ENCODE measurements at places on chromosomes 16 and 17.

DNA sequence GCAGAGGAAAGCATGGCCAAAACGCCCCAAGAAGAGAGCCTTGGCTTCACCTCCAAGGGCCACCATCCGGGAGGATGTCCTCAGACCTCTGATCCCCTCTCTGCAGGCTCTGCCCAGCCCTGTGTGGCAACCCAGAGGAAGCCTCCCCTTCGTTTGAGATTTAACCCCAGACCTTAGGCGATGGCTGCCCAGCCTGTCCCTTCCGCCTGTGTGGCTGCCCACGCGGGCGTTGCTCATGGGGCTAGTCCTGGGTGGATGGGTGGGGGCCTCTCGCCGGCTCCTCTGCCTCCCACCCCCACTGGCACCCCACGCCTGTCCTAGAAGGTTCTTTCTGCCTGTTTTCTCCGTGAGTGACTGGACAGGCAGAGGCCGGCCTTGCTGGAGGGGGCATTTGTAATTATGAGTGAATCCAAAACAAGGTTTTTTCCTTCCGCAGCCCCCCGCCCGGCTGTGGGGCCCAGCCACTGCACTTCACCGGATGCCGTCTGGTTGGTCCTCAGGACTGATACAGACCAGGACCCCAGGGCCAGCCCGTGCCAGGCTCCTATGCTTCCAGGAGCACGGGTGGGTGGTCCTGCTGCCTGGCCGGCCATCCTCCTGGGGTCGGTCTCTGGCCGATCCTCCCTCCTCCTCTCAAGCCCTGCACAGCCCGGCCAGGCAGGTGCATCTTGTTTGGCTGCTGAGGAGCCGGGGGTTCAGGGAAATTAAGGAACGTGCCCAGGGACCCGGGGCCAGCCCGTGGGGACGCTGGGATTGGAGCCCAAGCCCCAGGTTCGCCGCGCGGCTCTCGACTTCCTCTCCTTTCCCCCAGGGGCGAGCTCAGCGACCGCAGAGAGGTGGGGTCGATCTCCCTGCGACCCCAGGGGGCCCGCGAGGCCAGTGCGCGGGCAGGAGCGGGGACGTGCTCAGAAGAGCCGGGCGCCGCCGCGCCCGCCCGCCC is at the start of gene TMEM235:
TMEM235 (plus strand) TSS at position 636 of the 940 bp plus-strand sequence. CDS start 393 bp downstream, outside the sequence.
- no peak for DNase-seq

GRCh38 chr16:89038811-89039735 is 54.6 kb upstream of the ACSF3 start:
- DNase-seq: no peak

DNA sequence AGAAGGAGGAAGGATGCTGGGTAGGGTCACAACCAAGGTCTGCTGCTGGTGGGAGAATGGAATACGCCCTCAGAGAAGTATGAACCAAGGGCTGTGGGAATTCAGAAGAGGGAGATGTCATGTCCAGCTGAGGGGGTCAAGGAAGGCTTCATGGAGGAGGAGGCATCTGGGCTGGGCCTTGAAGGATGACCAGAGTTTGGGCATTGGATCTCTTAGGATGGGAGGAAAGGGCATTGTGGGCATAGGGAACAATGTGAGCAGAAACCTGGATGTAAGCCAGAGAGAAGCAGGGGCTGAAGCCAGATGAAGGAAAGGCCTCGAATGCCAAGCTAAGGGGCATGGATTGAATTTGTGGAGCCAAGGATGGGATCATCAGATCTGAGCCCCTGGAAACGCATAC is 49.2 kb upstream of the MAP3K14 start:
- no peak for DNase-seq

DNA sequence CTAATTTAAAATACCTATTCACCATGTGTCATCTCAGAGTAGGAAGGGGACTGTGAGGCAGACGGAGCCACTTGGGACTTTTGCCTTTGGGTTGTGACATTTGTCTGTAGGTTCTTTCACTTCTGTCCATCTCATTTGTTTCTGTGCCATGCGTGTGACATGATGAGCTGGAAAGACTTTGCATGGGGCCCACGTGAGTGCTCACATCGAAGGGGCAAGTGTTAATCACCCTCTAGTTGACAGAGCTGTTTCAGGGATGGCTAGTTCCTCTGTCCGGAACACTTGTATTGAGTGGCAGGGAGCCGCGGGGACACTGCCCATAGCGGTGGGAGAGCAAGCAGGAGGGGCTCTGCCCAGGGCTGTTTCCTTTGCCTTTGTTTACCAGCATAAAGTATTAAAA is 112.0 kb downstream of the RPTOR start:
- DNase-seq: no peak

GRCh38 chr17:27525316-27525715 is 69.1 kb downstream of the KSR1 start:
- DNase-seq: no peak

DNA sequence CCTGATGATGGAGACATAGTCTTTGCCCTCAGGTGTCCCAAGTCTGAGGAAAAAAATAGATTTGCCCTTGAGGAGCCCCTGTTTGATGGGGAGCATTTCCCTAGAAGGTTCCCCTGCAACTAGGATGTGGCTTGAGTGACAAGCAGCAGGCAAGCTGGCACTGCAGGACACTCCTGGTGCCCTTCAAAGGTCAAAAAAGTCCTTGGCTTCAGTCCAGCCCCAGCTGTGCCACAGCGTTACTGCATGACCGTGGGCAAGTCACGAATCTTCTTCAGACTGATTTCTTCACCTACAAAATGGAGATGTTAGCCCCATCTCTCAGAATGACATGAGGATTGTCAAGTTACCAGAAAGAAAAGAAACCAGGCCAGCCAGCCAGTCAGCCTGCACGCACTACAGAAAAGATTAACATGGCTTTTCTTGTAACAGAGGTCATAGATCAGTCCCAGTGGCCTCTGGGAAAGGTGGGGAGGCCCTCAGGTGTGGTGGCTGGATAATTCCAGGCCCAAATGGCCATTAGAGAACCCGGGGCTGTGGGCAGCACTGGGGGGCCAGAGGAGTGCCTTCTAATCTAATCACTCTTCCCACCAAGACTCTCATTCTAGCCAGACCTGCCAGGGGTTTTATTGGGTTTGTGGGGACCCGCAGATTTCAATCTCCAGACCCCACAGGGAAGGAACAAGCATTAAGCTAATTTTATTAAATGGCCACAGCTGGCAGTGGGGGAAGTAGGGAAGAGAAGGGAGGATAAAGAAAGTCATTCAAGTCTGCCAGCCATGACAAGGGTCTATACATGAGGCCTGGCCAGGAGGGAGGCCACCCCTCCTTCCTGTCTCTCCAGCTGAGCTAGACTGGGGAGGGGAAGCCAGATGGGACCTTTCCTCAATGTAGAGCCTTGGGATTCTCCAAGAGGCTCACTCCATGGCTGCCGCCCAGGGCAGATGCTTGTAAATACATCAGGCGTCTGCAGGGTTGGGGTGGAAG is 9.7 kb upstream of the KIF18B start:
- no peak for DNase-seq

DNA sequence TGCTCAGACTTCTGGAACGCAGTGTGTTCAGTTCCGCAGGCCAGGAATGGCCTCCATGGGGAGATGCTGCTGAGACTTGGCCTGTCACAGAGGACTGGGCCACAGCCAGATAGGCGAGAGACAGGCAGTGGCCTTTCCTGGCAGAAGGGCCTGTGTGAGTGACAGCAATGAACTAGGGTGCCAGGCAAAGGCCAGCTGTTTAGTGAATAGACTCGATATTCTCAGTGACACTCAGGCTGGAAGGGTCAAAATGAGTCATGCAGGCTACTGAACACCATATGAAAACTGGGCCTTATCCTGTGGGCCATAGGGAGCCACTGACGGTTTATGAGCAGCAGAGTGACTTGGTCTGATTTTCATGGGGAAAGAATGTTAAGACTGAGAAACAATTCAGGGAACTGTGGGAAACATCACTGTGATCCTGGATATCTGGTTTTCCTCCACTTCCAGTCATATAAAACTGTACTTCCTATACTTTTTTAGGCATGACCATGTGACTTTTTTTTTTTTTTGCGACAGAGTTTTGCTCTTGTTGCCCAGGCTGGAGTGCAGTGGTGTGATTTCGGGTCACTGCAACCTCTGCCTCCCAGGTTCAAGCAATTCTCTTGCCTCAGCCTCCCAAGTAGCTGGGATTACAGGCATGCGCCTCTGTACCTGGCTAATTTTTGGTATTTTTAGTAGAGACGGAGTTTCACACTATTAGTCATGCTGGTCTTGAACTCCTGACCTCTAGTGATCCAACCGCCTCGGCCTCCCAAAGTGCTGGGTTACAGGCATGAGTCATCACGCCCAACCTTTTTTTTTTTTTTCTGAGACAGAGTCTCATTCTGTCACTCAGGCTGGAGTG is 5.2 kb upstream of the NUBP1 start:
- peak; percentile 69 for DNase-seq

DNA sequence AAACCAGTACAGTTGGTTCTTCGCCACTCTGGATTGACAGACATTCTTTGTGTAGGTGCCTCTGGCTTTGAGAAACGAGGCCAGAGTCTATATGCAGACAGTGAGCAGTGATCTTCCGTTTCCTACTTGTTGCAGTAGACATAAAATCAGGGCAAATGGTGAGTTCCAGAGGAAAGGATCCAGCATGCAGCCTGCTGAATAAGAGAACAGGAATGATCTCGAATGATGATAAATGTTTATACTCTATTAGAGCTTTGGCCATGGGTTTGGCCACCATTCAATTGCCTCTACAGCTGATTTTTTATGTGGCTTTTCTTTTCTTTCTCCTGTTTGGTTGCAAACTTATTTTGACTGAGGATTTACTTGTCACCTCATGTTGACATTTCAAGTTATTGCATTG is 286.7 kb downstream of the IRX3 start:
- no peak for DNase-seq

DNA sequence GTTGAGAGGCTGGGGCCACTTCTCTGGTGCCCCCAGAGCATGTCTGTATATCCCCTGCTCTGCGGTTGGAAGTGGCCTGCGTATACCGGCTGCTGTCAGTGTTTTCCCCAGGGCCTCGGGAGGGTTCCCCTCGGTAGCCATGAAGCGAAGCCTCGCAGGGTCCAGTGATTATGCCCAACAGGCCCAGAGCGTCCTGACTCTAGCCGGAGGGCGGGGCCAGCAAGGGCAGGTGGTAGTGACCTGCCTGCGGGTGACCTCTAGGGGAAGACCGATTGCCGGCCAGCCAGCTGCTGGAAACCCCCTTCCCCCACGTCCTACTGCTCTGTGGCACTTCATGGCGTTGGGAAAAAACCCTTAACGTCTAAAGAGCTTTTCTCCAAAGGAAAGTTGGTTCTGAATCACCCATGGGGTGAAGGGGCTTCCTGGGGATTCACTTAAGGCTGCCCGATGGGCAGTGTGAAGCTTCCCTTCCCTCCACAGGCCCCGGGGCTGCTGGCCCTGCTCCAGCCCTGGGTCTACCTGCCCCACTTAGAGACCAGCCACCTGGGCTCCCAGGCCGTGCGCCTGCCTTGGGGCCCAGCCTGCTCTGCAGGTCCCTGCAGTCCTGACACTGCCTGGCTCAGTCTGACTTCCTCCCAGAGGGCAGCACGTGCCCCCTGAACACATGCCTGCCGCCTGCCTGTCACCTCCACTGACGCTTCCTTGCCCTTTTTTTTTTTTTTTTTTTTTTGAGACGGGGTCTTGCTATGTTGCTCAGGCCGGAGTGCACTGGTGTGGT is 72.8 kb downstream of the SOCS1 start:
- no peak for DNase-seq

DNA sequence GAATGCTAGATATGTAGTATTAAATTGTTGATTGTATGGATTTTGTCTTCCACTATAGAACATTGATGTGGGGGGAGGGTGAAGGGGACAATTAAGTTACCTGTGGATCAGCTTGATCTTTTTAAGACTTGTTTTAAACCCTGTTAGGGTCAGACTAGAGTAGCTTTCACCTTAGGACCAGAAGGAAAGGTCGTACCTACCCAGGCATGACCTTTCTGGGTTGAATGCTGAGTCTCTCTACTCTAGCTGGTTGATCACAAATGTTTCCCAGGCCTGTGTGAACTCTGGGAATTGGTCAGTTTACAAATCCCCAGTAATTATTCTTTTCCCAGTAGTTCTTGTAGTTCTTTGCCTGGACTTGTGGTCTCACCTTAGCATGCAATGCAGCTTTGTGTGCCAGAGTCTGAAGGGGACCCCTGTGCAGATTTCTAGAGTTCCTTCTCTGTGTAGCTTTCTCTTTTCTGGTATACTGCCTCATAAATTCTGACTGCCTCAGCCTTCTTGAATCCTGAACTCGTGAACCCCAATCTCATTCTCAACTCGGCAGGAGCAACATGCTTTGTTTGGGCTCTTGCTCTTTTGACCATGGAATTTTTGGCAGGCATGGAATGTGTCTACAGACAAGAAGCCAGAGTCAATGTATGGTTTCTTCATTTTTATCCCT is 54.1 kb downstream of the VMP1 start:
- no peak for DNase-seq

DNA sequence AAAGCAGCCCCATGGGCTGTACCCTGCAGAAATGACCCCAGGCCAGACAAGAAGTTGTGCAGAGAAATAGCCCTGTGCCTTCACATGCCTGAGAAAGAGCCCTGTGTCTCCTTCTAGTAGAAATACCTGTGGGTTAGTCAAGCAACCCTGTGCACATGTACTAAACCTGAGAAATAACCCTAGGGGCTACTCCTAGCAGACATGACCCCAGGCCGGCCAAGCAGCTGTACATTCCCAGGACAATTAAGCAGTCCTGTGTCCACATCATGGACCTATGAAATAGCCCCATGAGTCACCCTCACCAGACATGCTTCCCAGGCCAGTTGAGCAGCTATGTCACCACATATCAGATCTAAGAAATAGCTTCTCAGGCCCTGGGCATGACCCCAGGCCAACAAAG is 519.7 kb upstream of the CA10 start:
- DNase-seq: no peak

GRCh38 chr16:2027024-2028010 is 615 bp downstream of the NHERF2 start:
- DNase-seq: no peak

DNA sequence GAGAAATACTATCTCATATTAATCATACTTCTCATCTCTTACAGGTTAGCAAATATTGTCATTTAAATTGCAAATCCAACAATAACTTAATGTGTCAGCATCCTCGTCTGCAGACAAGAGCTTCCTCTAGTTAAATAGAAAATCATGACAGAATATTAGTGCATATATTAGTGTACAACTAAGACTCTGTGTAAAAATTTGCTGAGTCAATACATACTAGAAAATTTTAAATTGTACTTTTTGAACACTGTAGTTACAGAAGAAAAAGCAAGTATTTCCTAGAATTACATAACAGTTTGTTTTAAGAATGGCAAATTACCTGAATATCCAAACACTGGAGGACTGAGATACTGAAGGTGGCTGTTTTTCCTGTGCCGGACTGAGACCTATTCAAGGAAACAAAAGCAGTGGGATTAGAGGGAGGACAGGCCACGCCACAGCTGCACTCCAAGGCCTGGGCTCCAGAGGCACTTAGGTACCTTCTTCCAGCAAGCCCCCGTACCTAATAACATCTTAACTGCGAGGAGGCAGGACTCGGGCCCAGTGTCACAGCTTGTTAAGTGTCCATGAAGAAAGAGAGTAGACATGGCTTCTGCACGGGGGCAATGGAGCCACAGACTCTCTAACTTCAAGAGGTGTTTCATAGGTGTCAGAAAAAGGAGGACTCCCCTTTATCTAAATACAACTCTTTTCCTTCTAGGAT is 5.3 kb downstream of the EIF4A3 start:
- no peak for DNase-seq

- peak; percentile 72 for DNase-seq
Measured at GRCh38 chr16:1309888-1310831, 724 bp downstream of the UBE2I start.

Measured in stimulated activated CD8-positive, alpha-beta memory T cell treated with anti-CD3 and anti-CD28 coated beads, Interleukin-4, amount 100 ng/mL, for 48 hours (primary cell).